CD4-positive, alpha-beta T cell treated with Interleukin-4 for 4 hours (primary cell): ENCODE measurements at places on chromosomes 5 and 9.

- DNase-seq, result no peak
These were observed 375.7 kb downstream of the ACTL7B start for GRCh38 chr9:108479989-108480652.

- DNase-seq, result no peak
These were observed 59.4 kb downstream of the ZNF354C start for GRCh38 chr5:179119415-179120170.

DNA sequence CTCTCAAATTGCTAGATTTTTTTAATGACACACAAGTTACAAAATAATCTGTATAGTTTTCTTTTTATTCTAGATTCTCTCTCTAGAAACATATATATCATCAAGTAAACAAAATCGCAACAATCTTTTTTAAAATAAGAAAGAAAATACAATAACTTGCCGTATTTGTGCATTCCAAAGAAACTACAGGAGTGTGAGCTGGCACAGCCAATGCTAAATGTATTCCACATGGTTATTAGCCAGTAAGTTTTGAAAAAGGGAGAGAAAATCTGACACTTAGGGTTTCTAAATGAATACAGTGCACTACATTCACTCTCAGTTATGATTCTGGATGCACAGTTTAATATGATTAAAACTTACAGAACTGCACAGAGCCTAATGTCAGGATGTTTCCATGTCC lies 117.9 kb downstream of the BNC2 start:
- DNase-seq, result no peak

GRCh38 chr9:136194540-136194939 lies 10.4 kb downstream of the LHX3 start:
- no peak for DNase-seq
